Gastroesophageal sphincter (tissue), 4 donors: ENCODE measurements at places on chromosomes 3 and 15. TPM values are rescaled to one million over a fixed set of nuclear protein-coding genes. Genes with fewer than 3 reads are reported as not detected.

RABL3 gene
- total RNA-seq = 16.3 TPM

SEC22C gene
- total RNA-seq = 73.2 TPM

GPR176 gene
- total RNA-seq = 1.6 TPM

NAA50 gene
- 133 TPM for total RNA-seq

ALPK3 gene
- 30.0 TPM for total RNA-seq

STAC gene
- total RNA-seq = 3.1 TPM

SPRED1 gene
- 23.3 TPM for total RNA-seq

- ATAC-seq = no peak
Observed at GRCh38 chr3:192899540-192899982, 18.1 kb downstream of the MB21D2 start.

DNA sequence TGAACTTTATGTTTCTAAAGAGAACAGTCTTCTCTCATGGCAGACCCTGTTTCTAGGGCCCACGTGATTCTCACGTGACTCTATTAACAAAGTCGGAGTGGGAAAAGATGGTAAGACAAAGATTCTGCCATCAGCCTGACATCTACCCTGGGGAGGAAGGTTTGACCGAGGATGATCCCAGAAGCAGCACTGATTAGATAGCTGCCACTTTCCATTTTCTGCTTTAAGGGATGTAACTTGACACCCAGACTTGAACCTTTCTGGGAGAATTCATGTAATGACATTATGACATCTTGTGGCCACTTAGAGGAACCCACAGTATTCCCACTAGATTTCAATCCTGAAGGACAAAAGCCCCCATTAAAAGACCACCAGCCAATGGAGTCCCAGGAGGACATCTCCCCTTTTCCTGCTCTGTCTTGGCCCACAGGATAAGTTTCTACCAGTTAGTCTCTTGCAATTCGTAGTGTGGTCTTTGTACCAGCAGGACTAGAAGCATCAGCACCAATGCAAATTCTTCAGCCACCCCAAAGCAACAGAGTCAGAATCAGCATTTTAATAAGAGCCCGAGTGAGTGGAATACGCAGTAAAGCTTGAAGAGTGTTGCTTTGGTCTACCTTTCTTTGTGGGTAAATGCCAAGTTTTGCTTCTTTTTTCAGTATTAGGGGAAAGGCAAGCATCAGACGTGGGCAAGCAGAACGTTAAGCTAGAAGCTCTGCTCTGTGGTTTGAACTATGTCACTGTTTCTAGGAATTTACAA, 480.5 kb upstream of the PROK2 start:
- no peak for ATAC-seq

- ATAC-seq = peak; percentile 31
Observed at GRCh38 chr15:75131269-75131643, 70.4 kb upstream of the C15orf39 start.

GRCh38 chr3:120092474-120092873, 1.8 kb downstream of the GSK3B start:
- no peak for ATAC-seq

DNA sequence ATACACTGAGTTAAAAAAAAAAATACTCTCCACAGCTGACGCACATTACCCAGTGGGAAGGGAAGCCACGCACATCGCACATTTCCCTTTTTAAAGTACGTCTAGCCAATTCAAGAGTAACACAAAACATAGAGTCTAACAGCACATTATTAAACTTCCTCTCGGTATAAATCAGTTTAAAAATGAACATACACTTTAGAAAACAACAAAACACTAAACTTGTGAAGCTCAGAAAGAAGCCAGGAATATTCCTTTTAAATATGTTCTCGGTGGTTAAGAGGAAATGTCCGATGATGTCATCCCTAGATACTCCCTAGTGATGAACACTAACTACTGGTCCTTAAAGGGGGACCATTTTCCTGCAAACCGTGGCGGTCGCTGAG, 721 bp downstream of the MYEF2 start:
- peak; percentile 81 for ATAC-seq

GRCh38 chr15:90641581-90642463, 75.3 kb upstream of the BLM start:
- peak; percentile 10 for ATAC-seq

- no peak for ATAC-seq
Observed at GRCh38 chr15:32134842-32135241, 104.5 kb downstream of the CHRNA7 start.

- no peak for ATAC-seq
Observed at GRCh38 chr3:143605233-143605950, 242.9 kb downstream of the SLC9A9 start.

GRCh38 chr15:99345832-99346462, 94.7 kb downstream of the LRRC28 start:
- no peak for ATAC-seq

- no peak for ATAC-seq
Observed at GRCh38 chr3:30708472-30708871, 102.1 kb downstream of the TGFBR2 start.

DNA sequence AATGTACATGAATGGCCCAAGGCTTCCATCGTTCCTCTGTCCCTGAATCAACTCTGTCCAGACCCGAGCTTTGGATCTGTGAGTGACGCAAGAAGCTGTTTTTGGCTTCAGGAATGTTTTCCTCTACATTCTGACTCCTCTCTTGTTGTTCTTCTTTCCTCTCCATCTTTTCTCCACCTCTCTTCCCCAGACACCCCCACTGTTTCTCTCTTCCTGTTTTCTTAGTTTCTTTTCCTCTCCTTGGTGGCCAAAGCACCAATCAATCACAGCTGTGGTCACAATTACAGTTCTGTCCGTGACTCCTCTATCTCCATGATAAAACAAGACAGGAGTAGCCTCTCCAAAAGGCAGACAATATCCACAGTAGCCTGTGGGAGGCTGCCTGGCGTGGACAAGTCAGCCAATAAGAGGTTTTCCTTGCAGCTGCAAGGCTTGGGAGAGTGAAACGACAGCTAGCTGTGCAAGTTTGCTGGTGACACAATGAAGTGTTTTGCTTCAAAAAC, 4.9 kb upstream of the TMEM212 start:
- ATAC-seq = peak; percentile 88

GRCh38 chr15:72237853-72238224, 6.8 kb upstream of the PKM start:
- ATAC-seq = peak; percentile 6

GRCh38 chr3:25944329-25944728, 154.4 kb downstream of the OXSM start:
- no peak for ATAC-seq

- no peak for ATAC-seq
Observed at GRCh38 chr15:68372291-68372811, 59.6 kb downstream of the ITGA11 start.

DNA sequence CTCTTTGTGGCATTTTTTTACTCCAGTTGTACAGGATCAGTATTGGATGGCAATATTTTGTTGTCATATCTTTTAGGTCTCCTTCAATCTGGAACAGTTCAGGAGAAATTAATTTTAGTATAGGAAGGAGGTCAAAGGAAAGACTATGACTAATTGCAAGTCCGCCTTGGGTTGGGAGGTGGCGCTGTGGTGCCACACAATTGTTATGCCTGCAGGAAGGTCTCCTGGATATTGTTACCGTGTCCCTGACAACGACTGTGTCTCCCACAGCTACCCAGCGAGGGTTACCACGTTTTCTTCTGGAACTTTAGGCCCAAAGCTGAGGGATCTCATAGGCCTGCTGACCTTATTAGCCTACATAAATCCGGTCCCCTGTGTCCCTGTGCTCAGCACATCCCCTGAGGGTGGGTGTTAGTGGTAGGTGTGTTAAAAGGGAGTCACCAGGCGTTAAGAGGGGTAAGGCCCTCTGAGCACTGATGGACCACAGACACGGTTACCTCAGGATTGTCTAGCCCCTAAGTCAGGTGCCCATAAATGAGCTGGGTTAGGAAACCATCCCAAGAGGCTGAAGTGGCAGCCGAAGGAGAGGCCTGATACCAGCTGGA, 31.5 kb downstream of the KCNAB1 start:
- no peak for ATAC-seq

DNA sequence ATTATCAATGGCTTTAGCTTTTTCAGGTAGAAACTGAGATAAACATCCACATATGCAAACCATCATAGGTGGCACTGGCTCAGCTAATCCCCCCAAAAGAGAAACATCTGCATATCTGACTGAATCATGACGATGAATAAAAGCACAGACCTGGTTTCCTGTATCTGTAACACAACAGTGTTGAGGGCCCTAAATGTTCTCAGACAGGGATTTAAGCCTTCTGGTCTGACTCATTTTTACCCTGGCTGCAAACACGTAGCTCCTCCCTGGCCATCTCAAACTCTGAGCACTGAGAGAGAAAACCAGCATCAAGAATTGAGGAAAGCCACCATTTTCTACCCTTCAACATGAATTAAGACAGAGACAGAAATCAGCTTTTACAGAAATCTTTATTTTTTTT, 35.2 kb downstream of the GLB1 start:
- ATAC-seq = no peak

GRCh38 chr3:187794731-187795130, 49.5 kb upstream of the BCL6 start:
- no peak for ATAC-seq

GRCh38 chr3:179297971-179298725, 24.7 kb upstream of the ZNF639 start:
- no peak for ATAC-seq
